ENCODE measurements at places on chromosomes 6 and 20. TPM values are rescaled to one million over a fixed set of nuclear protein-coding genes. Genes with fewer than 3 reads are reported as not detected.

STX16 gene
- 16.0 TPM for total RNA-seq

SLC17A3 gene
- not detected for total RNA-seq

OR2H1 gene
- total RNA-seq = not detected

DNA sequence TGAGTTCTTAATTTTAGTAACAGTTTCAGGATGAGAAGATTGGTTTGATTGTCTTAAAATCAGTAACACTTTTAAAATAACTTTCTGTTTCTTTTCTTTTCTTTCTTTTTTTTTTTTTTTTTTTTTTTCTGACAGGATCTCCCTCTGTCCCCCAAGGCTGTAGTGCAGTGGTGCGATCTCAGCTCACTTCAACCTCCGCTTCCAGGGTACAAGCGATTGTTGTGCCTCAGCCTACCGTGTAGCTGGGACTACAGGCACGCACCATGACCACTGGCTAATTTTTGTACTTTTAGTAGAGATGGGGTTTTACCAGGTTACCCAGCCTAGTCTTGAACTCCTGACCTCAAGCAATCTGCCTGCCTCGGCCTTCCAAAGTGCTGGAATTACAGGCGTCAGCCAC is 33.7 kb upstream of the KCNQ5 start:
- DNase-seq = no peak

DNA sequence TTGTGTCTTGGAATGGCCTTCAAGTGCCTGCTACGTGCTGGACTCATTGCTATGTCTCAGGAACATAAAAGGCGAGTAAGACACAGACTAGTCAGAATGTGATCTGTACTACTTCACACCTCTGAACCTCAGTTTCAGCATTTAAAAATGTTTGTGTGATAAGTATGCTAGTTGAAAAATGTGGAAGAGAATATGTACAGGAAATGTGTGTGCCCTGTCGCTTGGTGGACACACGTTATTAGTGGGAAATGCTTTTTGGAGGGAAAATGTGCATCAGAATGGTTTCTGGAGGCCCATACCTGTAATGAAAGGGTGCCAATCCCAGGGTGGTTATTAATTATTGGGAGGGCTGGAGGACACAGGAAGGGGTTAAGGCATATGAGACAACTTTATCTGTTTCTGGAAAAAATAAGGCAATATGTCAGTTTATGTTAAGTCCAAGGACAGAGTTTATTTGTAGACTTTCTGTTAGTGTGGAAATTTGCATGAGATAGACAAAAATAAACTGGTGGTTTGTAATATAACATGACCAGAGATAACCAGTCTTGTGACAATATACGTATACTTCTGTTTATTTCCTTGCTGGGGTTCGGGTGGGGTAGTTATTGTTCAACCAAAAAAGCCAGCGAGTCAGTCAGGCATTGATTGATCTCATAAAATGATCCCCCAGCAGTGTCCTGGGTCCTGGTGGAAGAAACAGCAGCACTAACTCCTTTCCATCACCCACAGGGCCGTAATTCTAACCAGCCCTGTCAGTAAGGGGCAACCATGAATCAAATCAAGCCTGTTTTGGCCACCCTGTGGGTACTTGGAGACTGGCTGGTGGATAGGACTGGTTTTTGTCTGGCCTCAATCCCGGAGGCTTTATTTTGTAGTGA is 117.9 kb downstream of the JARID2 start:
- no peak for DNase-seq

DNA sequence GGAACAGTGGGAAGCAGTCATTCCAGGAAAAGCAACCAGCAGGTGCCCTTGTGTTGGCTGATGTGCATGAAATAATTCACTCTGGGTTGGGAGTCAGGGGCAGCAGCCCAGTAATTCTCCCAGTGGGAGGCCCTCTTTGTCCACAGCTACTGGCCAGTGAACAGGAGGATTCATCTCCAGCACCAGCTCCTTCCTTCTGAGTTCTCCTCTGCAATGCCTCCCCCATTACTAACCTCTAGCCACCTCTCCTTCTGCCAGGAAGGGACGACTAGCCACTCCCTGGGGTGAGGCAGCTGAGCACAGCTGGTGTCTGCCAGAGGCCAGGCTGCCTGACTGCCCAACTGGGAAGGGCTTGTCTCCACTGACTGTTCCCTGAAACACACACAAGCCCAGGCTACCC is 12.5 kb upstream of the R3HDML start:
- no peak for DNase-seq

GRCh38 chr20:11754451-11754850 is 163.2 kb upstream of the BTBD3 start:
- DNase-seq = no peak
